ENCODE measurements at places on chromosomes 6 and 20.

DNA sequence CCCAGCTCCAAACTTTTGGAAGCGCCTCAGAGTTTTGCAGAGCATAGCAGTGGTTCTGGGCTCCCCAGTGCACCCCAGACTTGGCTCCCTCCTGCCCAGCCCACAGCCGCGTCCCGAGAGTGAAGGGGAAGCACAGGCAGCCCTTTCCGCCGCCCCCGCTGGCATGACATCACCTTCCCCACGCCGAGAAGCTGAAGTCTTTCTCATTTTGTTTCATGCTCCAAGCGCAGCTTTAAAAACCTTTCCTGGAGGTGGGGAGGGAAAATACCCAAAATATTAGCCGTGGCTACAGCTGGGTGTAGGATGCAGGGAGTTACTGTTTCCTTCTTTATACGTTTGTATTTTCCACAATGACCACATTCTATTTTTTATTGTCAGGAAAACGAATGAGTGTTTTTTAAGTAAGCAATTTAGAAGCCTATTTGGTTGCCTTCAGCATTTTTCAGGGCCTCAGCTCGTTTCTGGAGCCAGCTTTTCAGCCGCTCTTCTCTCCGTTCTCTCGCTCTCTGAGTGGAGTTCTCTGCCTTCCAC, 72.9 kb downstream of the SNX5 start:
- peak; percentile 45 for DNase-seq

DNA sequence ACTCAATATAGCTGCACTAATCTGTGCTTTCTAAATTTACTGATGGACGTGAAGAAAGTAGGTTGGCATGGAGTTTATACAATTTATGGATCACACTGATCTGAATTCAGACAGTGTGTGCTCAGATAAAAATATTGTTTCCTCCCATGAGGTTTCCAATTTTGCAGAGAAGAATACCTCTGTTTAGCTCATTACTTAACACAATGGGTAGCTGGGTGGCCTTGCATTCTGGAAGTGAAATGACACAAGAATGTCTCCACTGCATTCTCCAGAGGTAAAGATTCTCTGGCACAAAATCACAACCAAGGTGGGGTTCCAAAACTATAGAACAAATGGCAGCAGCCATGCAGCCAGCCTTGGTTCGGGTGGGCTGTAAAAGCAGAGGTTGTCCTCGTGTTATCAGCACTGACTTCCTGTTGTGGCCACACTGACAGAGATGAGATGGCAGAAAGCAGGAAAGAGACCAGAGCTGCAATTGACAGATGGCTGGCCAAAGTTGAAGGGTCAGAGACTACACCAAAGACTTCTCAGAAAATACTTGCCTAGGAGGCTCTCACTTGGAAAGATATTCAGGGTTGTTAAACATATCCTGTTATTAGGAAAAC, 50.2 kb downstream of the HDAC2 start:
- no peak for DNase-seq

DNA sequence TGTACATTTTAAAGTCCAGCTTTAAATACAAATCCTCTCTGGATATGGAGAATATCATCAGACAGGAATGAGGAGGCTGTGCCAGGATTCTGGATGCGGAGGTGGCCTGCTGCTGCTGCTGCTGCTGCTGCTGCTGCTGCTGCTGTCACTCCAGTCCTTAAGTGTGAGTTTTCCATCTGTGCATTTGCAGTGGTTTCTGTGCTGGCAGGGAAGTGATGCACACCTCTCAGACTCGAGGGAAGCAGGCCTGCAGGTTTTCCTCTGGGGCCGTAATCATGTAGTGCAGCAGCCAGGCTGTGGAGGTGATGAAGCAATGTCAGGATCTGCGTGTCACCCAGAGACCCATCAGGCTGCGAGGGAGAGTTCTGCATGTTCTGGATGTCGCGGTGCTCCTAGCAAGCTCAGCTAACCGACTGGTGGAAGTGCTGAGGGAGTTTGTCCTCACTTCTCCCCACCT, 32.0 kb downstream of the CFAP61 start:
- no peak for DNase-seq

- no peak for DNase-seq
Observed at GRCh38 chr20:32336918-32337347, 21.2 kb upstream of the ASXL1 start.

- no peak for DNase-seq
Observed at GRCh38 chr6:3026791-3027626, 27.3 kb downstream of the NQO2 start.

- DNase-seq, result no peak
Observed at GRCh38 chr6:11486959-11487358, 50.6 kb upstream of the TMEM170B start.

- no peak for DNase-seq
Observed at GRCh38 chr6:163994566-163994965, 580.0 kb downstream of the QKI start.

DNA sequence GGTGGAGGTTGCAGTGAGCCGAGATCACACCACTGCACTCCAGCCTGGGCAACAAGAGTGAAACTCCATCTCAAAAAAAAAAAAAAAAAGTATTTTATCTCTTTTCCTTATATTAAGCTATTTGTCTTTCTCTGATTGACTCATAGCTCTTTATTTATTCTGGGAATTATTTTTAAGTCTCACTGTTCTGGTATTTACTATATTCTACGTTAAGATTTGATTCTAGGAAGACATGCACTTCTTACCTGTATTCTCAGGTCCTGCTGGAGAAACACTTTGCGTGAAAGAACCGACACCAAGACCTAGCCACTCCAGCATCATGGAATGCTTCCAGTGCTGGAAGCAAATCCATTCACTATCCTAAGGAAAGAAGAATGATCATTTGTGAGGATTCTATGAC, 17.6 kb downstream of the ZNFX1 start:
- no peak for DNase-seq

DNA sequence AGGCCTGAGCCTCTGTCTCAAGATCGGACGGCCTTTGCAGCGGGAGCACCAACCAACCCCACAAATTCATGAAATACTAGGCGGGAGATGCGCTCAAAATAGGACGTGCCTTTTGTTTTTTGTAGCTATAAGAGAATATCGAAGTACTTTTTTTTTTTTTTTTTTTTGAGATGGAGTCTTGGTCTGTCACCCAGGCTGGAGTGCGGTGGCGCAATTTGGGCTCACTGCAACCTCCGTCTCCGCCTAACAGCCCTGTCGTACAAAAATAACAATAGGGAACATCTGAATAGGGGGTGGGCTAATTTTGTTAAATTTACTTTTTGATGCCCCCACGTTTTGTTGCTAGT, 5.9 kb upstream of the TUBB2A start:
- DNase-seq, result no peak

- DNase-seq, result no peak
Observed at GRCh38 chr20:31908016-31908415, 37.6 kb downstream of the TTLL9 start.

- DNase-seq, result no peak
Observed at GRCh38 chr6:136274062-136274461, 15.6 kb downstream of the BCLAF1 start.

- DNase-seq, result peak; percentile 38
Observed at GRCh38 chr6:113969888-113970804, 802 bp downstream of the HDAC2 start.

DNA sequence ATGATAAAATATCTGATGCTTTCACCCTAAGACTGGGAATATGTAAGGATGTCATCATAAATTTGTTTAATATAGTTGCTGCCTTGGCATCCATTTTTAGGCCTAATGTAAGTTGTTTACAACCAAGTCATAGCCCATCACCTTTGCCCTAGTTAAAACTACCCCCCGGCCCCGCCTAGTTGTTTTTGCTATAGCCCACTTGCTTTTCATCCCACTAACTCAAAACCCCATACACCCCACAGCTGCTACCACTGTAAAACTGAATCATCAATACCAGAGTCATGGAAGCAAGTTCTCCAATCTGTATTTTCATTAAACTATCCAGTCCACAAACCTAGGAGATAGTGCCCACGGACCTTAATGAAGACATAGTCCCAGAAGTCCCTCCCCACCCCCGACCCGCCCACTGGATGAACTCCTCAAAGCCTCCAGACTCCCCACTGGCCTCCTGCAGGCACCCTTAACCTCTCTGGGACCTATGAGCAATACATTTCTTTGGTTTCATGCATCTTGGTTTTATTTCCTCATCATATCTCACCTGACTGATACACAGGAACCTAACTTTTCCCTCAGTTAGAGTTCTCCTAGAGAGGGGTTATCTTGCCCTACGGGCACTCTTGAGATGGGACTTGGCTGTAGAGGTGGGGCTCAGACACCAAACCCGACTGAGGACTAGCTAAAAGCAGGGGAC, 12.5 kb upstream of the ZDHHC14 start:
- DNase-seq, result no peak

GRCh38 chr6:35165630-35166071, 24.5 kb upstream of the TCP11 start:
- no peak for DNase-seq

- DNase-seq, result no peak
Observed at GRCh38 chr6:36954262-36954931, at the start of gene PI16. PI16 (plus strand) TSS chr6:36954738; CDS start chr6:36954761, 23 bp downstream.

DNA sequence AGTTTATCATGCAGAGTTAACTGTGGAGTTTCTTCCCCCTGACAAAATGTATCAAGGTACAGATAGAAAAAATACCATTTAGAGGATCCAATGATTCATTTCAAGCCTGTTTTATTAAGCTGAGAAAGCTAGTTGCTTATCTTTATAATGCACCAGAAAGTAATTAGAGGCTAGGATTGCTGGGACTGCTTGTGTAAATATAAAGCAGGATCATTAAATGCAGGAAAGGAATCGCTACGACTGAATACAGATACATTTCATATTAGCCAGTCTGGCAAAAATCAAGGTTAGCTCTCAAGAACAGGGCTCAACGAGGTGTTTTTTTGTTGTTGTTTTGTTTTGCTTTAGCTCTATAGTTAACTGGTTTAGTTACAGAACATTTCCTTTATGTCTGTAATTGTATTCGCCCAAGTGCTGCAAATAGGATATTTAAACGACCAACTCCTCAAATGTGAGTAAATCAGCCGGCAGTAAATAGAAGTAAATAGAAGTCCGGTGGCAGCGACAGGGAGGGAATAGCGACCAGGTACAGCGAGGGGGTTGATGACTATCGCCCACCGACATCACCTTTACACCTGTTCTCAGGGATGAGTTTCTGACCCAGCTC, 748 bp downstream of the UBE2J1 start:
- DNase-seq, result no peak

DNA sequence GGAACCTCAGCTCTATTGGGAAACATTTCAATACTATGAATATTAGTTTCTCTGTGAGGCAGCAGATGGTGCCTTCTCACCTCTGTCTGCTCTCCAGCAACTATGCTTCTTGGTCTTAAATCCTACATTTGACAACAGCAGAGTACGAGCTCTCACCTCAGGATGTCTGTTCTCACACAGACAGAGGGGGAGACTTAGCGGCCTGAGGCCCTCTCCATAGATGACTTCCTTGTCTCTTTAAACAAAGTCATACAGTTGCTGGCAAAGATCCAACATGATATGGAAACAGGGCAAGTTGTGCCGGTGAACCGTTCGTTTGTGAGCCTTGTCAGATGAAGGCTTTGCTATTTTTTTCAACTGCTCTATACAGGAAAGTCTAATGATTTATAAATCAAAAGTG, 43.7 kb upstream of the GABRR1 start:
- DNase-seq, result no peak

DNA sequence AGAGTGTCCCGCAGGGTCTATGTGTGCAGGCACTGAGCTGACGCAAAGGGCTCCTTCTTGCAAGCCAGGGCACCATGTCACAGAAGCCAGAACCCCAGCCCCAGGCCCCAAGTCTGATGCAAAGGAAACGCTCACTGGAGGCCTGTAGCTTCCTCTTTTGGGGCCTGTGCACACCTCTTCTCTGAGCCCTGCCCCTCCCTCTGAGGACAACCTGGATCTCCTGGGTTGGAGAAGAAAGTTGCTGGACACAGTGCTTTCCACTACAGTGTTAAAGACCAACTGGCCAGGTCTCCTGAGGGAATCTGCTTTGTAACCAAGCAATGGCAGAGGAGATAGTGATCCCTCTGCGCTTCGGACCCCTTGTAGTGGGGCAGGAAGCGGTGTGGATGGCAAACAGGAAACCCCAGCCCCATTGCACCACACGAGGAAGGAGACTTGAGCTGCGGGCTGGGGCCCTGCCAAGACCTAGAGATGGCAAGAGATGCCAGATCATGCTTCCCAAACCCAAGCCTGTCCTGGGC, 90.0 kb downstream of the PRND start:
- DNase-seq, result peak; percentile 35

All from stimulated activated CD4-positive, alpha-beta T cell treated with anti-CD3 and anti-CD28 coated beads, Interleukin-4, amount 100 ng/mL, for 4 hours (primary cell).